ENCODE measurements at places on chromosomes 4 and X.

GRCh38 chr4:150315691-150316090, 237.4 kb downstream of the DCLK2 start:
- H3K4me3 ChIP-seq, result no peak overlapping the region
- peaks cover 16% of the 10 kb centered on the region for H3K36me3 ChIP-seq
- no peak overlapping the region for H3K27ac ChIP-seq
- H3K27me3 ChIP-seq, result no peaks in the 10 kb centered on the region

GRCh38 chr4:85496933-85497332, 22.0 kb downstream of the ARHGAP24 start:
- peak overlapping the region; percentile 7 for H3K4me3 ChIP-seq
- H3K27me3 ChIP-seq, result no peaks in the 10 kb centered on the region
- H3K36me3 ChIP-seq, result peaks cover 8% of the 10 kb centered on the region
- peaks cover 42% of the 10 kb centered on the region for H3K4me1 ChIP-seq
- DNase-seq, result no peak

GRCh38 chr4:86033171-86033570, 326.7 kb downstream of the MAPK10 start:
- H3K27ac ChIP-seq, result no peak overlapping the region
- no peak for DNase-seq
- H3K4me3 ChIP-seq, result no peak overlapping the region

GRCh38 chr4:173793937-173794510, 264.0 kb upstream of the HAND2 start:
- no peak for DNase-seq
- H3K27ac ChIP-seq, result no peak overlapping the region
- H3K4me3 ChIP-seq, result no peak overlapping the region
- no peaks in the 10 kb centered on the region for H3K27me3 ChIP-seq
- H3K36me3 ChIP-seq, result no peaks in the 10 kb centered on the region

GRCh38 chrX:138885886-138886285, 174.4 kb upstream of the FGF13 start:
- no peaks in the 10 kb centered on the region for H3K36me3 ChIP-seq
- no peak for DNase-seq
- H3K4me3 ChIP-seq, result no peak overlapping the region
- H3K4me1 ChIP-seq, result no peaks in the 10 kb centered on the region

DNA sequence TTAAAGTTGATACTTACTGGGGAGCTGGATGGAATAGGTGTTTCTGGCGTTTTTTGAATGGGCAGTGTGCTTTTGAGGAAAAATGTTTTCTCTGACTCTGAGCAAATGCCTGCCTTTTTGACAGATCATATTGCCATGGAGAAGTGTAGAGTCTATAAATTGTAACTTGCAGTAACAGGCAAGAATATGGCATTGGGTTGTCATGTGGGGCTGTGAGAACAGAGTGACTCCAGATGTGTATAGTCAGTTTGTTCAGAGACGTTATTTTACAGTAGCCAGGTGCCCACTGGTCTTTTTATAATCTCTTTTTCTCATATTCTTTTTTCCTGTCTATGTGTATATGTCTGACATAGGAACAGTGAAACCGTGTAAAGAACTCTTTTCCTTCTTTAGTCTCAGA, 40.8 kb downstream of the RAPGEF2 start:
- H3K27me3 ChIP-seq, result no peaks in the 10 kb centered on the region
- no peak for DNase-seq
- H3K27ac ChIP-seq, result no peak overlapping the region
- H3K36me3 ChIP-seq, result peaks cover 4% of the 10 kb centered on the region
- peaks cover 17% of the 10 kb centered on the region for H3K4me1 ChIP-seq
- H3K4me3 ChIP-seq, result no peak overlapping the region

GRCh38 chr4:105546086-105546485, 6.3 kb upstream of the ARHGEF38 start:
- no peaks in the 10 kb centered on the region for H3K27me3 ChIP-seq
- no peak for DNase-seq
- no peaks in the 10 kb centered on the region for H3K4me1 ChIP-seq
- H3K4me3 ChIP-seq, result no peak overlapping the region

DNA sequence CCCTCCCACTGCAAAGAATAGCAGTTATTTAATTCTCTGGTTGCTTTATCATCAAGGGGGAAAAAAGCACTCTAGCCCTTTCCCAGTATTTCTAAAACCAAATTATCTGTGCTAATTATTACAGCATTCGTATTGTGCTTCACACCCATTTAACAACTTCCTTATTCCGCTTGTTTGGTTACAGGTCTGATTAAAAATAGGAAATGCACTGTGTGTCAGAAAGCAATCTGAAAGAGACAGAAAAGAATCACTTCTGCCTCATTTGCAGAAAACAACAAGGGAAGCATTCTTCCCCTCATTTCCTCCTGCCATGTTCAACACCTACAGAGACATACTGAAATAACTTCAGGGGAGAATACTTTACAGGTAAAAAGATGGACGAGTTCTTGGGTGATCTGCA, 114.9 kb upstream of the MAP3K15 start:
- H3K36me3 ChIP-seq, result peaks cover 13% of the 10 kb centered on the region
- peak overlapping the region; percentile 84 for H3K27ac ChIP-seq
- no peaks in the 10 kb centered on the region for H3K27me3 ChIP-seq
- no peak for DNase-seq
- H3K4me3 ChIP-seq, result peak overlapping the region; percentile 42
- peaks cover 20% of the 10 kb centered on the region for H3K4me1 ChIP-seq

GRCh38 chr4:136985683-136986082, 546.6 kb downstream of the PCDH18 start:
- no peaks in the 10 kb centered on the region for H3K27me3 ChIP-seq
- no peak for DNase-seq
- H3K27ac ChIP-seq, result no peak overlapping the region
- no peak overlapping the region for H3K4me3 ChIP-seq
- no peaks in the 10 kb centered on the region for H3K36me3 ChIP-seq

GRCh38 chr4:48337731-48338130, 3.6 kb upstream of the SLAIN2 start:
- no peak overlapping the region for H3K27ac ChIP-seq
- H3K4me1 ChIP-seq, result peaks cover 10% of the 10 kb centered on the region
- no peak for DNase-seq
- H3K36me3 ChIP-seq, result peaks cover 2% of the 10 kb centered on the region
- no peak overlapping the region for H3K4me3 ChIP-seq

DNA sequence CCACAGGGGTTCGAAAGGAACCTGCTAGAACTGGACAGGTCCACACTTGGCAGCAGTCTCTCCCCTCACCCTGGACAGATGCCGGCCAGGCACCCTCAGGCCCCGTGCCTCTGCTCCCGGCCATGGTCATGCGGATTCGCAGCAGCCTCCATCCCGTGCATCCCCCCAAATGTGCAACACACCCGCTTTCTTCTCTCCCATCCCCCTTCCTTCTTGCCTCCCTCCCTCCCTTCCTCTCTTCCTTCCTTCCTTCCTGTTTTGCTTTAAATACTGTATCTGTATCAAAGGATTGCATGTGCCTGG, 35.0 kb upstream of the HMX1 start:
- no peak overlapping the region for H3K27ac ChIP-seq
- no peaks in the 10 kb centered on the region for H3K4me1 ChIP-seq
- no peak for DNase-seq
- no peak overlapping the region for H3K4me3 ChIP-seq

DNA sequence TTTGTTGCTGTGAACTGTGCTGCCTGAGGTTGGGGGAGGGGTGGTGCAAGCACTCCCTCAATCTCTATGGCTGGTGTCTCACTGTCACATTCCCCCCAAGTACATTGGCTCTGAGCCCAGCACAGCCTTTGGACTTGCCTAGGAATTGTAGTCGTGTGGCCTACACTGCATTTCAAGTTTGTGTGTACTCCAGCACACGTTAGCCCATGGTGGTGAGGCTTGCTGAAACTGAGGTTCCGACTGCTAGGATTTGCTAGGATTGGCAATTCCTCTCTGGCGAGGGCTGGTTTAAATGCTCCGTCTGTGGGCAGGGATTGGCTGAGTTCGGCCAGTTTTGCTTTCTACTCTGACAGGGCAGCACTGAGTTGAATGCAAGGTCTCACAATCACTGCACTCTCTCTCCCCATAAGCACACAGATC, 121.7 kb upstream of the CXXC4 start:
- no peaks in the 10 kb centered on the region for H3K4me1 ChIP-seq
- H3K36me3 ChIP-seq, result peaks cover 2% of the 10 kb centered on the region
- H3K27ac ChIP-seq, result no peak overlapping the region

- H3K27ac ChIP-seq, result no peak overlapping the region
- no peaks in the 10 kb centered on the region for H3K27me3 ChIP-seq
- no peaks in the 10 kb centered on the region for H3K4me1 ChIP-seq
These were observed 18.6 kb downstream of the CXCL13 start for GRCh38 chr4:77624213-77624612.

DNA sequence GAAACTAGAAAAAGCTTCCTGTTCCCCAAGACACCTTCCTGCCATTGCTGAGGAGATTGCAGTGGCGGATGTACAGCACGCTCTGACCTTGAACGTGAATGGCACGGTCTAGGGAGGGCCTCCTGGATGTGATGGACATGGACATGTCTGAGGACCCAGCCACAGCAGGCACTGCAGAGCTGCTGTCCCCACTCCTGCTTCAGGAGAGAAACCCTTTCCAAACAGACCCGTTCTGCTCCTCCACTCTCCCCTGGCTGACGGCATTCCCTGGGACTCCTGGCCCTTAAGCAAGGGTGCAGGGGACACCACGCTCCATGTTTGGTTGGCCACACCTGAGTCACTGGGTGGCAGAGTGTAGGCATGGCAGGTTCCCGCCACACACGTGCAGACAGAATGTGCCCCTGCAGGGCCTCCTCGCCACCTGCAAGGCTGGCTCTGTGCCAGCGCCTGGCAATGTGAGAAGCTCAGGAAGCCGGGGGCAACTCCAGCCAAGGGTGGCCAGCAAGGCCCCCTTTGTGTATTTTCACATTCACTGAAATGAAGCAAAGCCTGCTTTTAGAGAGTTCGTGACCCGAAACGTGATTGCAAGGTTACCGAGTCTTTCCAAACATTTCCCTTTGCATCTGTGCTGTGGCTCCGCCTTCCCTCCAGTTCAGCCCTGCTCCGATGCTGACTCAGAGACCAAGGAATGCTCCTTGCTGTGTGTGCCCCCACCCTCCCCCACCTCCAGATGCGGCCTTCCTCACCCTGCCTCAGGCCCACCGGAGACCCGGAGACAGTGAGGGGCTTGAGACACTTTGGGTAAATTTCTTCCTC, 46.1 kb downstream of the HTRA3 start:
- peaks cover 2% of the 10 kb centered on the region for H3K4me1 ChIP-seq
- no peak overlapping the region for H3K4me3 ChIP-seq
- H3K36me3 ChIP-seq, result no peaks in the 10 kb centered on the region

DNA sequence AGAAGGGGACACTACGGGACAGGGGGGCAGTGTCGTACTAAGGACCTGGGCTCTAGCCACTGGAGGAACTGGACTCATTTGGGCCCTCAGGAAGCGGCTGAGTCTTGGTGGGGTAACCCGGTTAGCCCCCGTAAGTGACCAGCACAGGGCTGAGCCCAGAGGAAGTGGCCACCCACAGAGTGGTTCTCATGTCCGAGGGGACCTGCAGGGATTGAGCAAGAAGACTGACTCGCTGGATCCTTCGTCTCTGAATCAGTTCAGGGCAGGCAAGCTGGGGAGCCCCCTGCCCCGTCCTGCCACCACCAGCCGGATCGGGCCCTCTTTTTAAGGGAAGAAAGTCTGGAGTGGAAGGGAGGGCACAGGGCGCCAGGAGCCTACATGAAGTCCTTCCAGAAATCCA, 719 bp upstream of the BGN start:
- DNase-seq, result no peak
- no peak overlapping the region for H3K4me3 ChIP-seq
- H3K27me3 ChIP-seq, result peaks cover 7% of the 10 kb centered on the region
- H3K36me3 ChIP-seq, result no peaks in the 10 kb centered on the region
- no peak overlapping the region for H3K27ac ChIP-seq

- no peaks in the 10 kb centered on the region for H3K36me3 ChIP-seq
- no peak overlapping the region for H3K27ac ChIP-seq
- peaks cover 4% of the 10 kb centered on the region for H3K27me3 ChIP-seq
These were observed 57.0 kb upstream of the GRPEL1 start for GRCh38 chr4:7124689-7125442.

- no peaks in the 10 kb centered on the region for H3K36me3 ChIP-seq
- no peaks in the 10 kb centered on the region for H3K4me1 ChIP-seq
- no peak overlapping the region for H3K4me3 ChIP-seq
- H3K27me3 ChIP-seq, result peaks cover 6% of the 10 kb centered on the region
- no peak for DNase-seq
- no peak overlapping the region for H3K27ac ChIP-seq
These were observed 232.5 kb upstream of the GPRIN3 start for GRCh38 chr4:89539797-89540711.

DNA sequence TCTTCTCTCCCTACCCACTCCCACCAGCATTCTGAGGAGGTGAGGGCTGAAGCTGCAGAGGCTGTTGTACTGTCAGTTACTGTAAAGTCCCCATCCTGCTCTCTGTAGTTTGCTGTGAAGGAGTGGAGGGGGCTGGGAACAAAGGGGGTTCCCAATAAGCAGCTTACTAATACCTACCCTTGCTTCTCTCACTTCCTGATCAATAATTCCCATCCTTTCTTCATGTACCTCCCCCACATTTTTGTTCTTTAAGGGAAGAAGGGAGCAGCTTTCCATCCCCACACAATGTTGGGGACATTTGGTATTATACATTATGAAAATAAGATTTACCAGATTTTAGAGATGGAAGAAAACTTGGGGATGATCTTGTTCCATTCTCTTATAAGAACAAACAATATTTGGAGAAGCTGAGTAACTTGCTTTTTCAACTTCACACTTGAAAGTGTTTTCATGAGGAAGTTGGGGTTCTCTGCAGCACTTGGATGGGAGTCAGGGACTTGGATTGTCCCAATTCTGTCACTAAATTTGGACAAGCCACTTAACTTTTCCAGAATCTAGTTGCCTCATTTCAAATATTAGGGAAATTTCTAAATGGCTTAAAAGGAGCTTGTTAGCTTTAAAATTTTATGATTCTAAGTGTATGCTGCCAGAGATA, 5.4 kb downstream of the TBC1D1 start:
- no peak for DNase-seq
- H3K36me3 ChIP-seq, result peaks cover 14% of the 10 kb centered on the region
- H3K4me1 ChIP-seq, result peaks cover 40% of the 10 kb centered on the region
- no peak overlapping the region for H3K27ac ChIP-seq
- no peak overlapping the region for H3K4me3 ChIP-seq
- H3K27me3 ChIP-seq, result no peaks in the 10 kb centered on the region

GRCh38 chr4:36852856-36853255, 391.7 kb upstream of the NWD2 start:
- DNase-seq, result no peak
- H3K36me3 ChIP-seq, result no peaks in the 10 kb centered on the region
- peaks cover 3% of the 10 kb centered on the region for H3K27me3 ChIP-seq
- H3K4me3 ChIP-seq, result no peak overlapping the region
- no peak overlapping the region for H3K27ac ChIP-seq

DNA sequence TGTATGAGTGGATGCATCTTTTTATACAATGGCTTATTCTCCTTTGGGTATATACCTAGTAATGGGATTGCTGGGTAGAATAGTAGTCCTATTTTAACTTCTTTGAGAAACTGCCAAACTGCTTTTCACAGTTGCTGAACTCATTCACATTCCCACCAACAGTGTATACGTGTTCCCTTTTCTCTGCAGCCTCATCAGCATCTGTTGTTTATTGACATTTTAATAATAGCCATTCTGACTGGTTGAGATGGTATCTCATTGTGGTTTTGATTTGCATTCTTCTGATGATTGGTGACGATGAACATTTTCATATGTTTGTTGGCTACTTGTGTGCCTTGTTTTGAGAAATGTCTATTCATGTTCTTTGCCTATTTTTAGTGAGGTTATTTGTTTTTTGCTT, 687.0 kb upstream of the EPHA5 start:
- DNase-seq, result no peak
- H3K4me3 ChIP-seq, result no peak overlapping the region
- no peaks in the 10 kb centered on the region for H3K36me3 ChIP-seq

- H3K4me1 ChIP-seq, result no peaks in the 10 kb centered on the region
- H3K27me3 ChIP-seq, result no peaks in the 10 kb centered on the region
- no peak overlapping the region for H3K27ac ChIP-seq
- no peaks in the 10 kb centered on the region for H3K36me3 ChIP-seq
- no peak overlapping the region for H3K4me3 ChIP-seq
- no peak for DNase-seq
These were observed 382.0 kb downstream of the MAGEB5 start for GRCh38 chrX:26597981-26598380.
